ENCODE measurements at places on chromosomes 12 and 14.

DNA sequence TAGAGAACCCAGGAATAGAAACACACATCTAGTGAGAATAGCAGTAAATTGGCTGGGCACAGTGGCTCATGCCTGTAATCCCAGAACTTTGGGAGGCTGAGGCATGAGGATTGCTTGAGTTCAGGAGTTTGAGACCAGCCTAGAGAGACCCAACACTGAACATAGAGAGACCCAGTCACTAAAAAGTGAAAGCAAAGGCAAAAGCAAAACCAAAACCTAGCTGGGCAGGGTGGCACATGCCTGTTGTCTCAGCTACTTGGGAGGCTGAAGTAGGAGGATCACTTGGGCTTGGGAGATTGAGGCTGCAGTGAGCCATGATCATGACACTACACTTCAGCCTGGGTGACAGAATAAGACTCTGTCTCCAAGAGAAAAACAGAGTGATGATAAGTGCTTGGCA, 37.5 kb upstream of the MIS18BP1 start:
- no peak for DNase-seq

DNA sequence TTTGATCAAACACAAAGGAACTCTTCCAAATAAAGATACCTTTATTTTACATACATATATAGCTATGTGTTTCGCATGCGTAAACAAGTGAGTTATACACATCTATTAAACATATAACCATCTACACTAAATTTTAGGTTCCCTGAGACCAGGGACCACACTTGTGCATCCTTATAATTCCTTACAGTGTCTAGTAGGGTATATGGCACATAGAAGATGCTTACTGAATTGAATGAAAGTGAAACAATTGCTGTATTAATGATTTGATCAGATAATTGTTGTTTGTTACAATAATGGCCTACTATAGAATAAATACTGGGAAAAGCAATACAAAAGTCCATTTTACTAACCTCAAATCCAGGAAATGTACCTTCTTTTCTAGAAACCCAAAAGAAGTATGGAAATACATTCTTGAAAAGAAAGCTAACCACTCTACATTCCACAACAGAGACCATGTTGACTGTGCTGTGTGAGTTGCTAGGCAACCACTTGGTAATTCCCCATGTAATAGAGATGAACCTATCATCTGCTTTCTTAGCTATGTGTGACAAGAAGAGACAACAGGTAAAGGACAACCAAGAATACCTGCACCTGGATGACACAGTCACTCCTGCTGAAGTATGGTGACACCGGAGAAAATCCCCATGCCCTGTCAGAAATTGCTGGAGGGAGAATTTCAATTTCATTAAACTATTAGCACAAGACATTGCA, 11.9 kb upstream of the CIPC start:
- DNase-seq: peak; percentile 34

- DNase-seq: no peak
Measured at GRCh38 chr12:103844305-103844704, 3.3 kb upstream of the NT5DC3 start.

DNA sequence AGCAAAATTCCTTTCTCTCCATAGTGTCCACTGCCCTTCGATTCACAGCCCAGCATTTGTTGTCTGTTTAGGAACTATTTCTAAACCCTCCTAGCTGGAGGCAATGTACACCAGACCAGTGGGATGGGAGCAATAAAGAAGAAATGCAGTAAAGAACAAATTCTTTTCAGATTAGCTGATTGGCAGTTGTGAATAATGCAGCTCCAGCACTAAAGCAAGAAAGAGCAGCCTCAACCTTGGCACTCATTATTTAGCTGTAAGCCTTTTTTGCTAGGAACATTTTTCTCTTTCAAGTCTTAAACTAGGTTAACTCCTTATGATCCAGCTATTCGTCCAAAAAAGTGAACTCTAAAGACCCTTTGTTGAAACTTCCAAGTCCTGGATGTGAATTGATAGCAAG, 580.5 kb upstream of the STXBP6 start:
- no peak for DNase-seq

DNA sequence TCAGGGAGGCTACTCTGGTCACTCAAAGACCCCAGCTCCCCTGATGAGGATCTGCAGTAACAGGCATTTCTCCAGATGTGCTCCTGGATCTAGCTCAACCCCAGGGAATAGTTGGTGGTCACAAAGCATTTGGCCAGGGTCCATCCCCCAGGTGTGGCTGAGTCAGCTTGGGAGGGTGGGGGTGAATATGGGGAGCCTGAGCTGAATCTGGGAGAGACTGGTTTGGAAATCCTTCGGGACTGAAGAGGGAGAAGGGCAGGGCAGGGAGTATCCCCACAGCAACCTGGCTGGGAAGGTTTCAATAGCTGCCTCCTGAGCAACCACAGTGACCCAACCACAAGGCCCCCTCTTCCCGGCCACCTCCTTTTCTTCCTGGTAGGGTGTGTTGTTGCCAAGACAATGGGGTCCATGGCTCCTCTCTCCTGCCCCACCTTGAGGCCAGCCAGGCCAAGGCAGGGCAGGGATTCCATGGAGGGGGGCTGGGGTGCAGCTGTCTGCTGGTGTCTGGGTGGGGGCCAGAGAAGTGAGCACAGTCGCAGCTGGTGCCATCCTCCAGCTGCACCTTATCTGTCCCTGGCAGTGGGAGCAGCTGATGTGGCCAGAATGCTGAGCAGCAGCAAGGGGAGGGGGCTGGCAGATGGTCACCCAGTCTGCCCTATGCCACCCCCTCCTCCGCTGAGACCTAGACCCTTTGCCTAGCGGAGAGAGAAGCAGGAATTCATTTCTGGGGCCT, 5.5 kb downstream of the ASIC1 start:
- no peak for DNase-seq

DNA sequence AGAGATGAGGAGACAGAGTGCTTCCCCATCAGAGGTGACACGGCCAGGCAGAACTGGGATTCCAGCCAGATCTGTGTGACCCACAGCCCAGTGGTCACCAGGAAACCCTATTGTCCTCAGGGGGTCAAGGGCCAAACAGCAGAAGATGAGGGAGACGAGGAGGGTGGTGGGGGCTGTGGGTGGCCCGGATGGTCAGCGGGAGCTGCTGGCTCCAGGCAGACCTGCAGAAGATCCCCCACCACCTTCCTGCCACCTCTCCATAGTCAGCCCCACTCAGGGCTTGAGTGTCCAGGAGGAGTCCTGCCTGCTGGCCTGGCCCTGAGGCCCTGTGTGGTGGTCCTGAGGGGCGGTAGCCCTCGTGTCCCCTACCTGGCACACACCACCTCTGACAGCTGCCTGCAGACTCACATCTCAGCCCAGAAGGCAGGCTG, 136.8 kb downstream of the CALM1 start:
- DNase-seq: no peak

DNA sequence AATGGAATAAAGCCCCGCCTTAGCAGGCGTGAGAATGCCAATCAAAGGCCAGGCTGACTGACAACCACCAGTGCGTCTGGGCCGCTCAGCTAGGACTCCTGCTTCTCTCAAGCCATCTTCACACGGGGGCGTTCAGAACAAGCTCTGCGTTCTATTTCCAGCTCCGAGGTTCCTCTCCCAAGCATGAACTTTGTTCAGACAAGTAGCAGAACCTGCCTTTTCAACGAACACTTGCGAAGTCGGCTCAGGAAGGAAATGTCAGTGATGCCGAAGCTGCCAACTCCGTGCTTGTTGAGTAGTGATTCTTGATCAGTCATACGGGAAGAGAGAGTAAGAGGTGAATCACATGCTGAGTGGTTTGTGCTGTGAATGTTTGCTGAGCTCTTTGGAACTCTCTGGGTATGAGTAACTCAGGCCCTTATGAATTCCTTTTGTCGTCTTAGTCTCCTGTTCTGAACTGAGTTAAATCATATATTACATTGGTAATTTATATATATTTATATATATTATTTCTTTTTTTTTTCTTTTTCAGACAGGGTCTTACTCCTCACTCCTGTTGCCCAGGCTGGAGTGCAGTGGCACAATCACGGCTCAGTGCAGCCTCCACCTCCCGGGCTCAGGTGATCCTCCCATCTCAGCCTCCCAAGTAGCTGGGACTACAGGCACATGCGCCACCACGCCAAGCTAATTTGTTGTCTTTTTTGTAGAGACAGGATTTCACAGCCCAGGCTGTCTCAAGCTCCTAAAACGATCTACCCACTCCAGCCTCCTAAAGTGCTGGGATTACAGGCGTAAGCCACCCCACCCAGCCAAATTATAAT, 29.4 kb upstream of the BCL7A start:
- peak; percentile 94 for DNase-seq

DNA sequence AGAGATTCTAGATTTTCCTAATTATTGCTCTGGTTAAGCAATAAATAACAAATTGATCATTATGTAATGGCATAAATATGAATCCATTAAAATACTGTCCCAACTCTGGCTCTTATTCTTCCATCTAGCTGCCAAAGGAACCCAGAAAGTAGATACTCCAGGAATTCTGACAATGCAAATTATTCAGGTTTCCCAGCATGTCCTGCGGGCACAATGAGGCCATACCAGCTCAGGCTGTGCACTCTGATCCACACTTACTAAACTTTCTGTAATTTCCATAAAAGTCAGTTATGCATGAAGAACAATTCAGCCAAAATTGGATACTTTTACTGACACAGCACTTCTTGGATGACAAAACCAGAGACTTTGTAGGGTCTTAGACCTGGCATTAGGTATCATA, 576.3 kb downstream of the KCNH5 start:
- DNase-seq: no peak

DNA sequence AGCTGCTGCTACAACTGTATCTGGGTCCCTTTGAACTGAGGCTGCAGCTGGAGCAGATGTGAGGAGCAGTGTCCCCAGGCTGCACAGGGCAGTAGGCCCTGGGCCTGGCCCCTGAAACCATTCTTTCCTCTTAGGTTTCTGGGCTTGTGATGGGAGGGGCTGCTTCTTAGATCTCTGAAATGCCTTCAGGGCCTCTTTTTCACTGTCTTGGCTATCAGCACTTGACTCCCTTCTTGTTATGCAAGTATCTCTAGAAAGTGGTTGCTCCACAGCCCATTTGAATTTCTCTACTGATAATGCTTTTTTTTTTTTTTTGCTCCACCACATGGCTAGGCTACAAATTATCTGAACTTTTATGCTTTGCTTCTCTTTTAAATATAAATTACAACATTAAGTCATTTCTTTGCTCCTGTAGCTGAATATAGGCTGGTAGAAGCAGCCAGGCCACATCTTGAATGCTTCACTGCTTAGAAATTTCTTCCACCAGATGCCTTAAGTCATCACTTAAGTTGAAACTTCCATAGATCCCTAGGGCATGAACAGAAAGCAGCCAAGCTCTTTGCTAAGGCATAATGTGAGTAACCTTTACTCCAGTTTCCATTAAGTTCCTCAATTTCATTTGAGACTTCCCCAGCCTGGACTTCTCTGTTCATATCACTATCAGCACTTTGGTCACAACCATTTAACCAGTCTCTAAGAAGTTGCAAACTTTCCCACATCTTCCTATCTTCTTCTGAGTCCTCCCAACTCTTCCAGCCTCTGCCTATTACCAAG, 41.1 kb downstream of the ACSM4 start:
- DNase-seq: no peak

- DNase-seq: no peak
Measured at GRCh38 chr12:87259391-87259790, 769.8 kb downstream of the C12orf50 start.

GRCh38 chr14:73889376-73889775, 2.7 kb downstream of the ZNF410 start:
- no peak for DNase-seq

DNA sequence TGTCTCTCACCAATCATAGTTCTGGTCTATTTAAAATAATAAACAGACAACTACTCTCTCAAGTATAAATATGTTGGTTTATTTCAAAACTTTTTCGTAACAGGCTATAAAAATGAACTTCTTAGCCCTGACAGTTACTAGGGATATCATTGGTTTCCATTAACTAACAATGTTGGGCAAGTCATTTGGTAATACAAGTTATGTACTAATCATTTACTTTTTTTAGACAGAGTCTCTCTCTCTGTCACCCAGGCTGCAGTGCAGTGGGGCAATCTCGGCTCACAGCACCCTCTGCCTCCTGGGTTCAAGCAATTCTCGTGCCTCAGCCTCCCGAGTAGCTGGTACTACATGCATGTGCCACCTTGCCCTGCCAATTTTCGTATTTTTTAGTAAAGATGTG, 14.6 kb upstream of the KANSL2 start:
- DNase-seq: no peak

GRCh38 chr12:67595365-67595764, 53.2 kb upstream of the DYRK2 start:
- no peak for DNase-seq

GRCh38 chr12:2963760-2964292, 4.6 kb downstream of the TEAD4 start:
- no peak for DNase-seq

- no peak for DNase-seq
Measured at GRCh38 chr12:4221258-4221620, 52.3 kb upstream of the CCND2 start.

DNA sequence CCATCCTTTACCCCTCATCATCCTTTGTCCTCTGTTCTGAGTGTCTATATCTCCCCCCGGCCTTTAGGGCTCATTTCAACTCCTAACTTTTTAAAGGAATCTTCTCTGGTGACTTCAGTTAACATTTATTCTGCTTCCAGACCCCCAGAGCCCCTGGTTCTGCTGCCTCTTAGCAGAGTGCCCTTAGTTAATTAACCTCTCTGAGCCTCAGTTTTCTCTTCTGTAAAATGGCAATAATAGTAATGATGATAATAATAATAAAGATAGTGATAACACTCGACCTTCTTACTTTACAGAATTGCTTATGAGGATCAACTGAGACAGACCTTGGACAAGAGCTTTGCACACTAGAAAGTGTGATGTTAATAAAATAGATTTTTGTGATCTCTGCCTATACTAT, 6.4 kb upstream of the C12orf43 start:
- DNase-seq: no peak

DNA sequence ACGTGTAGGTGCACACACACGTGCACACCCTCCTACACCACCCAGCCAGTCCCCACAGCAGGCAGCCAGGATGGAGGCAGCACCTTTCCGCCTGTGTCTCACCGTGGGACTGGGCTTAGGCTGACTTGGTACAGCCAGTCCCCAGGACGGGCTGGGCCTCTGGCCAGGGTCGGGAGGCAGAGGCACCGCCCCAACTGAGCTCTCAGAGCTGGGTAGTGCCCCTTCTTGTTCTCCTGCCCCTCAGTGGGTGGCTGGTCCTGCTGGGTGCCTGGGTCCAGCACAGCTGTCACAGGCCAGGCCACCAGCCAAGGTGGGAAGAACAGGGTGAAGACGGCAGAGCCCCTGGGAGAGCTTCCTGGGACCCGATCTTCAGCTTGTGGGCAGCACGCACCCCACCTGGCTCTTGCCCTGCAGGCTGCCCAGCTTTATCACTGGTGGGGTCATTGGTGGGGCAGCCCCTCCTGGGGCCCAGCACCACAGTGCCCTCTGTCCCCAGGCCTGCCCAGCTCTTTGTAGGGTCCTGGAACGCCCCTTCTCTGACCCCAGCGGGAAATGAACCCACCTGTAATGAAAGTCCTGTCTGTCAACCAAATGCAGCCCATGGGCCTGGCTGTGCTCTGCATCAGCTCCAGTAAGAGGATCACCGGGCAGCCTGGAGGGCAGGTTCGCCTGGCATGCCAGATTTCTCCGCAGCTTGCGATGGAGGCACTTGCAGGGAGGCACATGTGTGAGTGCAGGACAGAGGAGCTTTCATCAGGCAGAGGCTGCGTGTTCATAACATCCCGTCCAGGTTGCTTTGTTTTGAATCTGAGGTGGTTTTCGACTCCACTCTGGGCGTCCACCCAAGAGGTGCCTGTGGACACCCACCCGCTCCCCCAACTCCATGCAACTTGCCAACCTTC, 14.7 kb downstream of the CDCA4 start:
- no peak for DNase-seq
